ENCODE measurements at places on chromosomes 6 and 20.

- DNase-seq = no peak
These were observed 73.5 kb downstream of the ARMC2 start for GRCh38 chr6:108921547-108922361.

DNA sequence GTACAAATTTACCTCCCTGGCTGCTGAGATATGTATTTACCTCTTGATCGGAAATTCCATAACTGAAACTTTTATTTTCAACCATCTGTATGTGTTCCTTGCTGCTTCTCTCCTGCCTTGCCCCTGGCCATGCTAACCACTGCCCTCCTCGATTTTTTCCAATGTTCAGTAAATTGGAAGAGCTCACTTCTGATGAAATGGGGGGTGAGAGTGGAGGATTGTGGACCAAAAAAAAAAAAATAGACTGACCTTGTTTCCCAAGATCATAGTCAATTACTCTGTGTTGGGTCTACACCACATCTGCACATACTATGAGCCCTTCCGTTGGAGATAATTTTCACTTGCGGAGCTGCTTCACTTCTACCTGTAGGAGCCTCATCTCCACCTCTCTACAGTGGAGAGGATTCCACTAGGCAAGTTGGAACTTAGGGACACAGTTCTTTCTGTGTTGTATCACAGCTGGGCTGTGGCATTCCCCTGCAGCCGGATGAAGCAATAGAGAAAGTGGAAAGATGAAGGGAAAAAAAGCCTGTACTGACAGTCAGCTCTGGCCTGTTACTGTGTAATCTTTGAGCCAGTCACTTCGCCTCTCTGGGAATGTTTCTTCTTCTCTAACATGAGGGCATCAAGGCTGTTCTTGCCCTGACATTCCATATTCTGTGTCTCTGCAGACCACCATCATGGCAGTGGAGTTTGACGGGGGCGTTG lies 1.6 kb downstream of the PSMB9 start:
- DNase-seq = no peak

GRCh38 chr6:63844287-63844686 lies 208.7 kb downstream of the PHF3 start:
- DNase-seq = no peak

DNA sequence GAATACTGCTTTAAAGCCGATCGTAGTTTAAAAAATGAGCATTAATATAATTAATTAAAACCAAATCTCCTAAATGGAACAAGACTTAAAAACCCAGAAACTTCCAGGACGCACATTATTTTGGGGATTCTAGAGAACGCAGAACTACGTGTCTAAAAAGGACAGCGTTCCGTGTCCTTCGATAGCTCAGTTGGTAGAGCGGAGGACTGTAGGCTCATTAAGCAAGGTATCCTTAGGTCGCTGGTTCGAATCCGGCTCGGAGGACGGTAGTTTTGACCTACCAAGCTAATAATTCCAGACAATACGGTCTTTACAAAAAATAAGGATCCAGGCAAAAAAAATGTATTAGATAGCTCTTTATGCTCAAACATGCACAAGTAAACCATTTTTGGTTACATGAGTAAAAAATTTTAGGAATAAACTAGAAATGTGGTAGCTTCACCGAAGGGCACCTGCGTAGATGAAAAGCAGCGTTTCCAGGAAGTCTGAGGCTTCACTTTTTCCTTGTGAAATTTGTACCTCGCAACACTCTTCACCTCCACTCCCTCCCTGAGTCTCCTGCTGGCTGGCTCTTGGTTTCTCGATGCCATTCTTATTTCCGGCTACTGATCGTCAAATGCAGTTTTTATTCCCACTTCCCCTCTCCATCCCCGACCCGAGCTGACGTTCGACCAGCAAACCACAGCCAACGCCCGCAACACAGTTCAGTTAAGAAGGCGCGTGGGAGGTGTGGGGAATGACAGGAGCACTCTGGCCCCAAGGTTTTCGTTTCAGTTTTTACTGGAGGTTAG lies 19.6 kb upstream of the ABT1 start:
- peak; percentile 76 for DNase-seq

GRCh38 chr6:41451039-41451438 lies 95.1 kb upstream of the FOXP4 start:
- no peak for DNase-seq
